Stimulated activated CD8-positive, alpha-beta memory T cell treated with anti-CD3 and anti-CD28 coated beads, Interleukin-2, amount 100 ng/mL, for 48 hours (primary cell): ENCODE measurements at places on chromosomes 7 and 10.
A peak's percentile ranks its signal among the peaks of the same experiment; 100 is the strongest.

DNA sequence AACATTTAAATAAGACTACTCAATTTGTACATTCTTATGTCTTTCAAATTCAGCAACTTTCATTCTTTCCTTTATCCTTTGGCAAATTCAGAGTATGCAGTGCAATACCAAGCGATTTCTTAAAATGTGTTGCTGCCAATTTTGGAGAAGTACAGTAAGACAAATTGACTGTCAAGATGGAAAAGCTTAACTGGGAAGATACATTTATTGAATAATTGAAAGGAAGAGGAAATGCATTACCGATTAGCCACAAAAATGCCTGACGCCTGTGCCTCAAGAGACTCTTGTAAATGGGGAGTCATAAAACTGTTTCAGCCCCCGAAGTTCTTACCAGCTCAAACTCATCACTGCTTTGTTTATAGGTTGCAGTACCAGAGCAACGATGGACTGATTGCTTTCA, 373.3 kb upstream of the GALNT17 start:
- DNase-seq, result no peak

DNA sequence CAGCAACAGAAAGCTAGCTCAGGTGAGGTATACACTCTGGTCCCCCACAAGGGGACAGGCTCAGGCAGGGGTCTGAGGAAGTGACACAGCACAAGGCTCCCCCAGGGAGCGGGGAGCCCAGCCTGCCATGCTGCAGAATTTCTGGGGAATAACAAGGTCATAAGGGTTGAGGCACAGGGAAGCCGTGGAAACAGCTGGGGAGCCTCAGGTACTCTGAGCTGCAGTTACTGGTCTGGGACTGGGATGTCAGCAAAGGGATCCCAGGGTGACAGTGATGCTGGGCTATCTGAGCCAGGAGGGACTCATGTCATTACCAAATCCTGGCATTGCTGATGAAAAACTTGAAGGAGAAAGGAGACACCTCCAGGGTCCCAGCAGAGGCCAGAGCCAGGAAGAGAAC, 64.4 kb upstream of the NANOS1 start:
- DNase-seq, result no peak

DNA sequence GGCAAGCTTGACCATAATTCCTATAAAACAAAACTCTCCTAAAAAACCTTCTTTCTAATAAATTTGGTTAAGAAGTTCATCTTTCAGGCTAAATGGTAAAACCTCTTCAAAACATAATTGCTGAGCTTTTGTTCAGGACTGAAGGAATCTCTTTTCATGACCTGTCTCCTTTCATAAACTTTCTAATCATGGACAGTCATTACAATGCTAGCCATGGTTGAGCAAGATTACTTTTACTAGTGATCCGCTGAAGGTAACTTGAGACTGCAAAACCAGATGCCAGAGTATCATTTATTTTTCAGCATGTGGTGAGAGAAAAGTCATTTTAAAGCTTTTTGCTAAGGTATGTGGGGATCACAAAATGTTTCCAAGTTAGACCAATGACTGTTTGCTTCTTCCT, 186.4 kb upstream of the RHOBTB1 start:
- DNase-seq, result no peak

DNA sequence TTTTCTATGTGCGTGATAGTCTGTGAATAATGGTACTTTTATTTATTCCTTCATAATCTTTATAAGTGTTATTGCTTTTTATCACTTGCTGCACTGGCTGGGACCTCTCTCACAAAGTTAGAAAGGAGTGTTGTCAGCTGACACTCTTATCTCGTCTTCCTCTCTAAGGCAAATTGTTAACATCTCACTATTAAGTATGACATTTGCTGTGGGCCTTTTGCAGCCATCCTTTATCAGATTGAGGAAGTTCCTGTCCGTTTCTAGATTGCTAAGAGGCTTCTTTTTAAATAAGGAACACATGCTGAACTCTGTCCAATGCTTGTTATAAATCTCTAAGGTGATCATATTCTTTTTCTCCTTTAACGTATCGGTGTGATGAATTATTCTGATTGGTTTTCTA, 27.4 kb upstream of the DIP2C start:
- DNase-seq, result no peak

- DNase-seq, result no peak
Observed at GRCh38 chr7:132317701-132318351, 258.4 kb downstream of the PLXNA4 start.

- no peak for DNase-seq
Observed at GRCh38 chr10:17033529-17034260, 95.9 kb downstream of the CUBN start.

- no peak for DNase-seq
Observed at GRCh38 chr7:158958618-158959017, 102.3 kb downstream of the DYNC2I1 start.

DNA sequence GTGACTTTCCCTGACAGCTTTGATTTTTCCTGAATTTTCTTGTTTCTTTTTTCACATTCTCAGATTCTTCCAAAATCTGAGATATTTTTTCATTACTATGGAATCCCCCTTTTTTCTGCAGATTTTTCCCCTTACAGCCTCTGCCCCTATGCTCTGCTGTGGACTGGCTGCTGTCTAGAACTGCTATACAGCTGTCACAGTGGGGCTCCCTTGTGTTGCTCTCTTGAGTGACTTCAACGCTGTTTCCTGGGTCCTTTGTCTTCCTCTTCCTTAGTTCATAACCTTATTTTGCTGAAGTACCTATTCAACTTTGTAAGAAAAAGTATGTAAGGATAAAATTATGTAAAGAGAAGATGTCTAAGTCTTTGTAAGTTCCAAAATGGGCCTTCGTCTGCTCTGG, 234.1 kb upstream of the YAE1 start:
- no peak for DNase-seq

DNA sequence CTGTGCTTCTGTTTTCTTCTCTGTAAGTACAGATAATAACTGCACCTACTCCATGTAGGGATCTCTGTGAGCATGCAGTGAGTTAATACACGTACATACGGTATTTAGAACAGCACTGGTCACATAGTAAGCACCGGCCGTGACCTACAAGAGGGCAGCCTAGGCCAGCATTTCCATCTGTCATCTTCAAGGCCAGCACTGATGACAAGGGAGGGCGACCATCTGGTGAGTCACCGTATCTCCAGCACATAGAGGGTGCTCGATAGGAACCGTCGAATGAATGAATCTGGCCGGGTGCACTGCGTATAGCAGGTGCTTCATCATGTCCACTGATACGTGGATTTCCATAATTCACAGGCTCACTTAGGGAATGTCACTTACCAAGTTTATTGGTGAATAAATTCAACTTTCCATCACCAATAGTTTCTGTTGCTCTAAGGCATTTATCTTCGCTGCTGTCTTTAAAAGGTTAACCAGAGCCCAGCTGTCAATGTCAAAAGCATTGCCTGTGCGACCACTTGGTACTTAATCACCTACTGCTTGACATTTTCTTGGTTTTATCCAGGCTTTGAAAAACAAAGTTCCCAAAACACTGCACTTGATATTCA, 8.3 kb downstream of the NOD1 start:
- no peak for DNase-seq

DNA sequence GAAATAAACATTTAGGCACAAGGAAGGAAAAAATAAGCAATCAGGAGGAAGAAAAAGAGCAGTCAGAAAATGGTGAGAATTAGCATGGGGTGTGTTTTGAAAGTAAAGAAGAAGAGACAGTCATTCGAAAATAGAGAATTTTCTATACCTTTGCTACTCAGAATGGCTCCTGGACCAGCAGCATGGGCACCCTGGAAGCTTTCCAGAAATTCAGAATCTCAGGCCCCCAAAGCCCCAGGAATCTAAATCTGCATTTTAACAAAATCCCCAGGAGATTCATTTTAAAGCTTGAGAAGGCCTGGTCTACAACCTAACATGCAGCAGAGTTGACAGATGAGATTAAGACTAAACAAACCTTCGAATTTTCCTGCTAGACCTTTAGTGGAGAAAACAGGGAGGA, 131.2 kb upstream of the HDAC9 start:
- no peak for DNase-seq

DNA sequence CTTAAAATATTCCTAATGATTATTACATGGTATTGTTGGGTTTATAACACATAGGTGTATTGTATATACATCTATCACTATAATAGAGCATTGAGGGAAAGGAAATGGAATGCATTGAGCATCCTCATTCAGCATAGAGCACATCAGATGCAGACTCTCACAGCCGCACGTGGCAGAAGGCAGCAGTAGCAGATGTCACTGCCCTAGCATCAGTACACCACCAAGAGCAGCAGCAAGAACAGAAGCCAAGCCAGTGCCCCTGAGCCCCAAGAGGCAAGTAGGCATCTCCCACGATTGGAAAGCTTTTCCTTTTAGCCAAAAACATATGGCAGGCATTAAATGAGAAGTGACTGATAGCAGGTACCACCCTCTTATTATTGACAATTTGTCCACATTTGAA, 510.0 kb downstream of the TNS3 start:
- no peak for DNase-seq

DNA sequence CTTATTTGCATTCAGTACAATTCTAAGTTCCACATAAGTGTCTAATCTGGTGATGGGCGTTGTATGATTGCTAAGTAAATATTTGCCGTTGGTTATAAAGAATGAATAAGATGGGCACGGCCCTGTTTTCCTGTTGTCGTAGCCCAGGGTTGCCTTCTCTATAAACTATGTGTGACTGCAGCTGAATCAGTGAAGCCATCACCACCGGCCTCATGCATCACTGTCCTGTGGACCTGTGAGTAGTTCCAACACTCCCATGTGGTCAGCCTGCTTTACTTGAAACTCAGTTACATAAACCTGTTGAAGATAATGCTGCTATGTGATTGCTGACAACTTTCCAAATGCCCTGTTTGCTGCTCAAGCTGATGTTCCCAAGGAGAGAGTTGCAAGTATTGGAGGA, 21.6 kb upstream of the KLF6 start:
- DNase-seq, result no peak

DNA sequence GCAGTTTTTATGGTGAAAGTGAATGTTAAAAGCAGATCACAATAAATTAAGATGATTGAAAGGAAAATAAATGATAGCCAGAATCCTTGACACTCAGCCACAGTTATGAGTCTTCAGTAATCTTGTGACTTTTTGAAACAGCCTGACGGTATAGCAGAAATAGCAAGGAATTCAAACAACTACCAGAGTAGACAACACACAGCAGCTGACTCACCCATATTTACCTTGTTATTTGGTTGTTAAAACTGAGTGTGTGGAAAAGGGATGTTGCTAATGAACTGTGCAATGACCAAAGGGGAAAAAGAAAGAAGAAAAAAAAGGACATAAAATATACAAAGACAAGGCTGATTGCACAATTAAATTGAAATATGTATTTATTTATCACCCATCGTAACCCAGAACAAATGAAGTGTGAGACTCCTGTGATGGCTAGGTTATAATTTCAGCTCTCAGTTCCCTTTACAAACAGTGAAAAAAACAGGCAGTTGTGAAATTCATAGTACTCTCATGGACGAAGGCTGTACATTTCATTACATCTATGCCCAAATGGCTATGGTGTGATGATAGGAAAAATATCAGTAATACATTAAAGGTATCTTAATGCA, 1023.0 kb upstream of the SORCS1 start:
- no peak for DNase-seq

- peak; percentile 5 for DNase-seq
Observed at GRCh38 chr10:112332509-112333228, 41.2 kb upstream of the ACSL5 start.
